ENCODE measurements at places on chromosomes 4 and X.
A peak's percentile ranks its signal among the peaks of the same experiment; 100 is the strongest.

GRCh38 chr4:44145868-44146267, 302.7 kb downstream of the KCTD8 start:
- DNase-seq: no peak

- DNase-seq: no peak
Observed at GRCh38 chrX:105451401-105451800, 230.9 kb upstream of the TEX13A start.

- no peak for DNase-seq
Observed at GRCh38 chr4:81326581-81326980, 111.6 kb upstream of the PRKG2 start.

- DNase-seq: no peak
Observed at GRCh38 chr4:15031197-15031596, 28.9 kb downstream of the CPEB2 start.

- no peak for DNase-seq
Observed at GRCh38 chr4:138267835-138268234, 25.7 kb upstream of the SLC7A11 start.

- no peak for DNase-seq
Observed at GRCh38 chr4:186898367-186898766, 174.7 kb upstream of the FAT1 start.

GRCh38 chrX:129606918-129607317, 47.8 kb downstream of the APLN start:
- peak; percentile 58 for DNase-seq

All from activated CD4-positive, alpha-beta T cell treated with anti-CD3 and anti-CD28 coated beads, Interleukin-10, Interleukin-2, amounts not matched to agents 100 ng/mL and 50 ng/mL, durations not matched to agents 16 hours and 8 hours (primary cell).